ENCODE measurements at places on chromosomes 4 and X.

- DNase-seq: no peak
Observed at GRCh38 chr4:55169352-55169961, 44.1 kb upstream of the KDR start.

DNA sequence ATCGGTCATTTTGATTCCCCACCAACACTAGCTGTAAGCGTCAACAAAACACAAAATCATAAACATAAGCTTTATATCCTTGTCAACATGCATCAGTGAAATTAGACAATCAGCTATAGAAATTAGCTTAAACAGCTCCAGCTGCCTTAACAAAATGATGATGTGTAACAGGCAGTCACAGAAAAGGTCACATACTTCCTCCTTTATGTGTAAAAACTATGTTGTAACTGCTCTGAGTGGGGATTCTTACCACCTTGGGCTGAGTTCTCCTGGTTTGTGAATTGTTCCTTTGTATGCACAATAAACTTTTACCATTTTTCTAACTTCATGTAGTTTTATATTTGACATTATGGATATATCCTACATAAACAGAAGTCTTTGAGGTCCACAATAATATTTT is 73.9 kb upstream of the MAP9 start:
- no peak for DNase-seq

GRCh38 chr4:55312489-55313101 is 33.4 kb upstream of the SRD5A3 start:
- no peak for DNase-seq

DNA sequence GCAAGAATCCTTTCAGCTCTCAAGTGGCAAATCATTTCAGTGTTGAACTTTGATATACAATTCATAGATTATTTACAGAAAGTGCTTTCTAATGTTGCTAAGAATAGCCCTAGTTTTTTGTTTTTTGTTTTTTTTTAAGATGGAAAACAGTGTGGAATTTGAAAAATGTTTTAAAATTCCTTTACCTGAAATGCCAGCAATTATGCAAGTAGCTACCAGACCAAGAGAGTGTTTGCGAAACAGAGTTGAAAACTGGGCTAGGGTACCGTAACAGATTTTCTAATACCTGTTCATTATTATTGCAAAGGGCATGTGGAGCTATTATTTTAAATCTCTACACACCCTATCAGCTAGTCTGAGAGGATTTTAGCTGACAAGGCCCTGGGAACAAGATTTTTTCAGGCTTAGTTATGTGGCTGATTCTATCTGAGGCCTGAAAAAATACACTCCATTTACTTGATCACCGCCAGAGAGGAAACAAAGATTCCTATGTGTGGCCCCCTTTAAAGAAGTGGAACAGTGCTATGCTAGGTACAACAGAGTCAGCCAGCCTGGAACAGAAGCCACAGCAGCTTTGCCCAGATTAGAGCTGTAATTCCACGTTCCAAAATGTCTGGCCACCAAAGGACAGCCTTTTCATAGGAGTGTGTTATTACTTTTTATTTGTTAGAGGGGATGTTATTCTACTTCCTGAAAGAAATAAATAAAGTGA is 46.9 kb upstream of the SLC39A8 start:
- DNase-seq: no peak

GRCh38 chr4:33171873-33172525 is 2451.8 kb downstream of the PCDH7 start:
- DNase-seq: no peak

DNA sequence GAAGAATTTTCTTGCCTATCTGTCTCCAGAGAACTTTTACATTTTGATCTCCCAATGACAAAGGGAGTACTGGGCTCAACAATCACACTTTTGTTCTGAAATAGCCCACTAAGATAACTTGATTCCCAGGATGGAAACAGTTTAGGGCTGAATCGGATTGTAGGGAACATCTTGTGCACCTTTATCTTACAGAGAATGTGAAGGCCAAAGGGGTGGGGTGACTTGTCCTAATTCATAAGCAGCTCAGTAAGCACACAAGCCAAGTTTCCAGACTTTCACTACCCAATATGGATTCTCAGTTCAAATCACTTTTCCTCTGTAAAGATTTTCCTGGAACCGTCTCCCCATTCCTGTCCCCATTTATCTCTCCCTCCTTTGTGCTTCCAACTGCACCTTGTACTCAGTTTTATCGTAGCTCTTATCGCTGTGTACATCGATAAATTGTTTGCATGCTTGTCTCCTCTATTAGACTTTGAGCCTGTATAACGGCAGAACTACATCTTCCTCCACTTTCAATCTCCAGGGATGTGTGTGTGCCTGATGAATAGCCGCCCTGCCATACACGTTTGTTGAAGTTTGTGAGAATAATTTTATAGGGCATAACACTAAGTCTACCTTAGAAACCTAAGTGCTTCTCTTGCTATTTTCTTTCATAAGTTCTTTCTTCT is 77.4 kb downstream of the MBNL3 start:
- DNase-seq: no peak

DNA sequence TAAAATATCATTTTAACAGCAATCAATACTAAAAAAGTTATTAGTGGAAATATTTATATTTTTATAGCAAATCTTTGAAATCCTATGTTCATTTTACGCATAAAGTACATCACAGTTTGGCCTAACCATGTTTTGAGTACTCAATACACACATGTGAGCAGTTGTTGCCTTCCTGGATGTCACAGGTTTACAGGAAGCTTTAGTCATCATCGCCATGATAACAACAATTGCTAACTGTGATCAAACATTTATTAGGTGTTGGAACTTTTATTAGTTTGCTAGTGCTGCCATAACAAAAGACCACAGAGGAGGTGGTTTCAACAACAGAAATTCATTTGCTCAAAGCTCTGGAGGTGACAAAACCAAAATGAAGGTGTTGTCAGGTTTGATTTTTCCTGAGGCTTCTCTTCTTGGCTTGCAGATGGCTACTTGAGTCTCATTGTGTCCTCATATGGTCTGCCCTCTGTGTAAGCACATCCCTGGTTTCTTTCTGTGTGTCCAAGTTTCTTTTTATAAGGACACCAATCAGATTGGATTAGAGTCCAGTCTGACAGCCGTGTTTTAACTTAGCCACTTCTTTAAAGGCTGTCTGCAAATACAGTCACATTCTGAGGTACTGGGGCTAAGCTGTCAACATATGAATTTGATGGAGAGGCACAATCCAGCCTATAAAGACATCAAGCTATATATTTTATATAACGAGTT is 43.1 kb upstream of the BOD1L1 start:
- DNase-seq: no peak

DNA sequence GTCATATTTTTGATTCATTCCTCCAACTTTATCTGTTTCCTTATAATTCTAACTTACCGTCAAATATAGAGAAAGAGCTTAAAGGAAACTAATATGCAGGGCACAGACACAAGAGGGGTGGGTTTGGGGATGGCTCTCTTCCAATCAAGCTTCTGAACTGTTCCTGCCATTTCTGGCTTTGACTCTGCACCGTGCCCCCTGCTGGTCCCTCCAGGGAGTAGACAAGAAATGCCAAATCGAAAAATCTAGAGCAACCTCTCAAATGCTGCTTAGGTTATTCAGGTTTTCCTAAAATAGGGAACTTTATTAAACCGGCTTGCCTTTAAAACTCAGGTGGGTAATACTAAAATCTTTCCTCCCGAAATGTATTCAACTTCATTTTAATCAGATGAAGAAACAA is 39.8 kb upstream of the VCX3A start:
- no peak for DNase-seq

- DNase-seq: no peak
Observed at GRCh38 chrX:112211459-112211858, 128.9 kb upstream of the TRPC5 start.

DNA sequence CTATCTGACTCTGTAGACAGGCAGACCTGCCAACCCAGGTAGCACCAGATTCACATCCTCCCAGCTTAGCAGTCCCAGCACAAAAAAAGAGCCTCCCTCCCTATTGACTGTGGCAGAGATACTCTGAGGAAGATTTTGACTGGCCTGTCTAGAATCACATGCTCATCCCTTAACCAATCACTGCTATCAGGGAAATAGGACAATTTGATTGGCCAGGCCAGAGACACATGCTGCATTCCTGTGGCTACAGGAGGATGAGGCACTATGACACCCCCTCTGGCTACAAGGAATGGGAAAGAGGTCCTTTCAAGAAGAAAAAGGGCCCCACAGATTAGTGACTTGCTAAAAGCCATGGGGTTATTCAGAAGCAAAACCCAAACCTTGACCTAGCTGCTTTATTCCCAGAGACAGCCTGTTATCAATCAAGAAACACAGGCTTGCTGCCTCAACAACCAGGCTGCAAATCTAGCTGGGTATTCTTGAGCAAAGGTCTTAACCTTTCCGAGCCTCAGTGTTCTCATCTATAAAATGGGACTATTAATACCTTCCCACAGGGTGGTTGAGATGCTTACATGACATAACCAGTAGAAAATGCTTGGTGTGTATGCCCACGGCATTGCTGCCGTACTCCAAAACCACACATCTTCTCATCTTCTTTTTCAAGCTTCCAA is 147.6 kb downstream of the BCOR start:
- DNase-seq: no peak

GRCh38 chrX:7074148-7074907 is 73.2 kb upstream of the STS start:
- no peak for DNase-seq

- DNase-seq: no peak
Observed at GRCh38 chr4:101287324-101287723, 60.0 kb downstream of the PPP3CA start.

Data from stimulated activated CD4-positive, alpha-beta T cell treated with anti-CD3 and anti-CD28 coated beads, Interleukin-4, amount 100 ng/mL, for 4 hours (primary cell).